ENCODE measurements at places on chromosomes 3 and 15. TPM values are rescaled to one million over a fixed set of nuclear protein-coding genes. Genes with fewer than 3 reads are reported as not detected.

LRRC28 gene
- total RNA-seq = 14.5 TPM

CRELD1 gene
- 20.1 TPM for total RNA-seq

FBN1 gene
- 857 TPM for total RNA-seq

OXTR gene
- 0.57 TPM for total RNA-seq

GOLGA6D gene
- not detected for total RNA-seq
